ENCODE measurements at places on chromosomes 16 and 17.

GRCh38 chr16:15907863-15908478 lies 19.6 kb upstream of the CEP20 start:
- no peak for DNase-seq

DNA sequence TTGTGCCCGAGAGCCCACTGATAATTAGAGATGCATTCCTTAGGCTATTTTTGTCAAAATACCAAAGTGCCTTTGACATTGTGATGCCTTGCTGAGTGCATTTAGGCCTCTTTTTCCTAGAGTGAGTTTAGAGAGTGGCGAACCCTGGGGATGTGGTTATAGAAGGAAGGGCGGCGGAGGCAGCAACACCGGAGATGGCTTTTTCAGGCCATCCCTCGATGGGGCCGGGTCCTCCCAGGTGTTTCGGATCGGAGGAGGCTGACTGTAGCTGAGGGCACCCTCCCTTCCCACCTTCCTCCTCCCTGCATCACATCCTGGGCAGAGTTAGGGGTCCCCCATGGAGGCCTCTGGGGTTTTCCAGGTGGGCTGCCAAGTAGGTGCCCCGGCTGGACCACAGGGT lies 6.6 kb upstream of the SNAI3 start:
- DNase-seq = no peak

GRCh38 chr16:17370223-17370707 lies 100.5 kb downstream of the XYLT1 start:
- no peak for DNase-seq

DNA sequence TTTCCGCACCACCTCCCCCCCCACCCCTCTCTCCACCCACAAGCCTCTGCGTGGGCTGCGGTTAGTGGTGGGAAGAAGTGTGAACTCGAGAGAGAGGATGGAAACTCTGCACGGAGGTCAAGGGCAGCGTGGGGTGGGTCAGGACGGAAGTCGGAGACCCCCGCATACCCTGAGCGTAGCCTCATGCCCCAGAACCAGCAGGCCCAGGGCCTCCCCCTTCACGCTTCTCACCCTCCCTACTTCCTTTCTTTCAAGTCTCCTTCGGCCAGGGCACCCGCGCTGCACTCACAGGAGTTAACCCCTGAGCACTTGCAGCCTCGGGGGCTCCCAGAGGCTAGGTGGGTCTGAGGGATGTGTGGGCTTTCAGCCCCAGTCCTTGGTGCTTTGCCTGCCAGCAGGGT lies 9.2 kb downstream of the TBKBP1 start:
- DNase-seq = no peak

DNA sequence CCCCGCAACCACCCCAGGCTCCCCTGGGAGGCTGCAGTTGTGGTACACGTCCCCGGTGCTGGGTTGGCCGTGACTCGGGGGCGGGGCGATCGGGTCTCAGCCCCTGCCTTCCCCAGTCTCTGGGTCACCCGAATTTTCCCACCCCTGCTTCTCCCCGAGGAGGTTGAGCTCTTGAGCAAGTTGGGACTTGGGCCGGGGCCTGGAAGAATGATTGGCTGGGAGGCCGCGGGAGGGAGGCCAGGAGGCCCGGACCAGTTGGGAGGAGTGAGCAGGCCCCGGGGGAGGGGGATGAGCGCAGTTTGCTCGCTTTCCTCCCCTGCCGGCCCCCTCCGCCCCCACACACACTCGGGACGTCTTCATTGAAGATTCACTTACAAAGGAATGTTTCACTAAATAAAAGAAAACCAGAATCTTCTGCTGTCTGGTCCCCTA lies 4.5 kb upstream of the HEXIM1 start:
- DNase-seq = no peak

DNA sequence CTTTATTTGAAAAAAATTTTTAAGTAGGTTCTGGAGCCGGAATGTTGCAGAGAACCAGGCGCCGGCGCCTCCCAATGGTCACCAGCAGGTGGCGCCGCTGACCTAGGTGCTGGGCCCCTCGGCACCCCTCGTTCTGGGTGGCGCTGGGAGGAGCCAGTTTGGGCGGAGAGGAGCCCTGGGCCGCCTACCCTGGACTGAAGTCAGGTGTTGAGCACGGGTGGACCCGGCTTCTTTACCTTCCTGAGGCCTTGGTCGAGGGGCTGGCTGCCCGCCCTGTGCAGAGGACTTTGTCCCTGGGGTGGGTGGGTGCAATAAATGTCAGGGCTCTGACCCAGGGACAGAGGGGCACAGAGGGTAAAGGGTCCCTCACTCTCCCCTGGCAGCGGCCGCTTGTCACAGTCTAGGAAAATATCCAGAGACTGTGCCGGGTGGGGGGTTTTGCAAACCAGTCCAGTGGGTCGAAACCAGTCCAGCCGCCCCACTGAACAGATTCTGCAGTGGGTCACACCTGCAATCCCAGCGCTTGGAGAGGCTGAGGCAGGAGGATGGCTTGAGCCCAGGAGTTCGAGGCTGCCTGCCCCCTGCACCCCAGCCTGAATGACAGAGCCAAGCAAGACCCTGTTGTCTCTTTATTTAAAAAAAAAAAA lies 30.1 kb upstream of the TNFRSF13B start:
- DNase-seq = peak; percentile 71

DNA sequence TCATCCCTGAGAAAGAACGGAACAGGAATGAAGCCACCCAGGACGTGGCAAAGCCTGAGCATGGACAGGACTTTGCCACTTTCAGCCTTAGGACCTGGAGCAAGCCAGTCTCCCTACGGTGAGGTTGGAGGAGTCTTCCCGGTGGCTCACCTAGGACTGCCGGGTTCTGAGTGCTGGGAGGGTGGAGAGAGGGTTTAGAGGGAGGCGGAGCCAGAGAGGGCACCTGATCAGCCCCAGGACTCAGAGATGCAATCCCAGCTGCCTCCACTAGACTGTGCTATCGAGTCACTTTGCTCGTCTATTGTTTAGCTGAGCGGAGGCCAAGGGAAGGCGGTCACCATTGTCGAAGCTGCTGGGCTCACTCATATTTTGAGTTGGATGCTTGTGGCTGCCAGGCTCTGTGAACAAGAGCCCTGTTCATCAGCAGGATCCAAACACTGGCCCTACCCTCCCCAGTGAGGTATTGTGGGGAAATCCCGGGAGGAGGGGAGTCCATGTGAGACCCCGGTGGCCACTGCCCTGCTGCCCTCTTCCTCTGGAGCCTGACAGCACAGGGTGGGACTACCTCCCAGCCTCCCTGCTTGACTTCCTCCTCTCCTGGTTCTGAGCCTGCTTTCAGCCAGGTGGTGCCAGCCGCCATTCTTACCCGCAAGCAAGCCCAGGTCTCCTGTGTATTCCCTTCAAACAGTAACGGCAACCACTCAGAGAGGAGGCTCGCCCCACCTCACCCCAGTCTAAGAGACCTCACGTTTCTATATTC lies 7.0 kb downstream of the KRT14 start:
- peak; percentile 29 for DNase-seq

DNA sequence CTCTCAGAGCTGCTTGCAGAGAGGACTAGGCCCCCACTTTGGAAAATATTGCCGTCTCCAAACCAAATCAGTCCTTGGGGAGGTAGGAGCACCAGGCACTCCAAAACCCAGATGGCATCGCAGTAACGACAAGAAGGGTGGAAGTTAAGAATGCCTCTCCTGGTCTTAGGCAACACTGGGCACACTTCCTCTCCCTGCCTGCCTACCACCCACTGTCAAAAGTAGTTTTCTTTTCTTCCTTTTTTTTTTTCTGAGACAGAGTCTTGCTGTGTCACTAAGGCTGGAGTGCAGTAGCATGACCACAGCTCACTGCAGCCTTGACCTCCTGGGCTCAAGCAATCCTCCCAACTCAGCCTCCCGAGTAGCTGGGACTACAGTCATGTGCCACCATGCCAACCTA lies 47.2 kb downstream of the SRL start:
- DNase-seq = no peak

GRCh38 chr16:80931801-80932707 lies 74.6 kb downstream of the CMC2 start:
- no peak for DNase-seq

- DNase-seq = no peak
These were observed 26.2 kb upstream of the RCVRN start for GRCh38 chr17:9931144-9931741.

- DNase-seq = no peak
These were observed at the start of gene LGALS9 for GRCh38 chr17:27630607-27631410. Gene LGALS9 (plus strand): TSS chr17:27631188. CDS start chr17:27631266, 78 bp downstream.

GRCh38 chr17:1089915-1090314 lies 89.9 kb downstream of the ABR start:
- DNase-seq = no peak
